ENCODE measurements at places on chromosomes 2 and 18.

- peak; percentile 55 for DNase-seq
Measured at GRCh38 chr2:88600038-88600465, 27.2 kb downstream of the EIF2AK3 start.

DNA sequence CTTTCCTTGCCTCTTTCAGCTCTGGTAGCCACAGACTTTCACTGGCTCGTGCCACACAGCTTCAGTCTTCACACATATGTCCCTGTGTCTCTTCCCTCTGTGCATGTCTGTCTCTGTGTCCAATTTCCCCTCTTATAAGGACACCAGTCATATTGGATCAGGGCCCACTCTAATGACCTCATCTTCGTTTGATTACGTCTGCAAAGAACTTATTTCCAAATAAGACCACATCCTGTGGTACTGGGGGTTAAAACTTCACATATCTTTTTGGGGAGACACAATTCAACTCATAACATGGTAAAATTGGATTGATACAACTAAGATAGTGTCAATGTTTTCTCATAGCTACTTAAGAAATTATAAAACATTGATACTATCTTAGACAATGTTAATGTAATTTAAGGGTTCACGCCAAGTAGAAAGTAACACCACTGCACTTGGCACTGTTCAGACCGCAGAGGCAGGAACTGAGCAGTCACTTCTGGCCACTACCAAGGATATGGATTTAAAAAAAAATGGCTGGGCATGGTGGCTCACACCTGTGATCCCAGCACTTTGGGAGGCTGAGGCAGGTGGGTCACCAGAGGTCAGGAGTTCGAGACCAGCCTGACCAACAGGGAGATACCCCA lies 119.6 kb upstream of the EPAS1 start:
- DNase-seq, result no peak

DNA sequence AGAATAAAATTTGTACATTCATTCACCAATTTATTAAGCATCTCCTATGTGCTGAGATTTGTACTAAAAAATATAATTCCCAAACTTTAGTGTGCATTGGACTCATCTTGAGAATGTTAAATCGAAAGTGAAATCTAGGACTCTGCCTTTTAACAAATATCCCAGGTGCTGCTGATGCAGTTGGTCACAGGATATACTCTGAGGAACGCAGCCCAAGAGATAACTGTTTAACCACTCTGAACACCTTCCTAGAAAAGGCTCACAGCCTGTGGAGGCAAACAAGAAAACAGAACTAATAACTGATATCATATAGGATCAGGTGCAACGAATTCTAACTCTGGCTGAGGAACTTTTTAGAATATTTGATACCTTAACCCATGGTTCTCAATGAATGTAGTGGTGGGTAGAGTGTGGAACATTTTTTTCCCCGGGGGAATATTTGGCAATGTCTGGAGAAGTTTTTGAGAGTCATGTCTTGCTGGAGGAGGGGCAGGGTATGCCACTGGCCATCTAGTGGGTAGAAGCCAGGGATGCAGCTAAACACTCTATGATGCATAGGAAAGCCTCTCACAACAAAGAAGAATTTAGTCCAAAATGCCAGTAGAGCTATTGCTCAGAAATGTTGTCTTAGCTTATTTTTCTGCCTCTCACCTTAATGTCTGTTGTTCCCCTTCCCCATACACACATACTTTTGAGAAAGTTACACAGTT lies 96.5 kb downstream of the EHBP1 start:
- DNase-seq, result no peak

DNA sequence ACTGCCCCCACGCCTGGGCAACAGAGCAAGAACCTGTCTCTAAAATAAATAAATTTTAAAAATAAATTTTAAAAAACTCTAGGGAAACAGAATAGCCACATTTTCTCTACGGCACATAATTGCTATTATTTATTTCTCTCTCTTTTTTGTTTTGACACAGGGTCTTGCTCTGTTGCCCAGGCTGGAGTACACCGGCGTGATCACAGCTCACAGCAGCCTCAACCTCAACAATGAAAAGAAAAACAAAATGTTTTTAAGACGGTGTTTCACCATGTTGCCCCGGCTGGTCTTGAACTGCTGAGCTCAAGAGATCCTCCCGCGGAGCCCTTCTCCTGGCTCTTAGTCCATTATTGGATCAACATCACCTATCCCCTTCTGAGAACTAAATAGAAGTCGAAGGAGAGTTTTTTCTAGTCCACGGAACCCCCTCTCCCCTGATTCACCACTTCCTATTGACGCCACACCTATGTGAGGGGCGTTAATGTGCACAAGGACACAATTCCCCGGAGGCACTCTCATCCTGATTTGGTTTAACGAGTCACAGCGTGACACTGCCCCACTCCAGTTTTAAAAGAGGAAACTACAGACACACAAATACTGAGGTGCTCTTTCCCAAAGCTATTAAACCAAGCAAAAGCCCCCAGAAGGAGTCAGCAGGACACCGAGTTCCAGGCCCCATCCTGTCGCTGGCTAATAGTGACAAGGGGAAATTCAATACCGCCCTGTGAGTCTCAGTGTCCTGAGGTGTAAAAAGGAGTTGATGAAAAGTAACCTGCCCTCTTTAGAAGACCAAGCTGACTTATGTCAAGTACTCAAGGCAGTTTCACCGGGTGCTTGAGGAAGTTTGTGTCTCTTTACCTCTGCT lies 1.1 kb downstream of the NPC1 start:
- no peak for DNase-seq

- DNase-seq, result no peak
Measured at GRCh38 chr2:167438206-167438605, 549.9 kb downstream of the XIRP2 start.

DNA sequence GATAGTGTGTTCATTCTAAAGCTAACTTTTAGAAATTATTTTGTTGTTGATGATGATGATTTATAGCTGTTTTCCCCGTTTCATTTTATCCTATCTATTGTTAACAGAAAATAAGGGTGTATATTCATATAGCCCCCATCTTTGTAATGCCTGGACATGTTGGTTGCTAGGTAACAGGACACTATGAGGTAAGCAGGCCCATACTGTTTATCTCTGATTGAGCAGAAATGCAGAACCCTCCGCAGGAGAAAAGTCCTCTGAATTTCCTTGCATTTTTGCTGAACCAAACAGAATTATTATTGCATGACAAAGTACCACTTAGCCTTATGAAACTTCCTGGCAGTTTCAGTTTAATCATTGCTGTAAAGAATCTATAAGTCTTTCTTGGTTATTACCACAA lies 339.4 kb downstream of the DCC start:
- no peak for DNase-seq

- DNase-seq, result no peak
Measured at GRCh38 chr2:3489764-3490115, 29.6 kb downstream of the ADI1 start.

- no peak for DNase-seq
Measured at GRCh38 chr2:60745761-60746160, 10.3 kb upstream of the PAPOLG start.

GRCh38 chr2:88865801-88866371 lies 174.4 kb downstream of the RPIA start:
- no peak for DNase-seq

GRCh38 chr2:68732036-68732932 lies 2.3 kb upstream of the ARHGAP25 start:
- no peak for DNase-seq

DNA sequence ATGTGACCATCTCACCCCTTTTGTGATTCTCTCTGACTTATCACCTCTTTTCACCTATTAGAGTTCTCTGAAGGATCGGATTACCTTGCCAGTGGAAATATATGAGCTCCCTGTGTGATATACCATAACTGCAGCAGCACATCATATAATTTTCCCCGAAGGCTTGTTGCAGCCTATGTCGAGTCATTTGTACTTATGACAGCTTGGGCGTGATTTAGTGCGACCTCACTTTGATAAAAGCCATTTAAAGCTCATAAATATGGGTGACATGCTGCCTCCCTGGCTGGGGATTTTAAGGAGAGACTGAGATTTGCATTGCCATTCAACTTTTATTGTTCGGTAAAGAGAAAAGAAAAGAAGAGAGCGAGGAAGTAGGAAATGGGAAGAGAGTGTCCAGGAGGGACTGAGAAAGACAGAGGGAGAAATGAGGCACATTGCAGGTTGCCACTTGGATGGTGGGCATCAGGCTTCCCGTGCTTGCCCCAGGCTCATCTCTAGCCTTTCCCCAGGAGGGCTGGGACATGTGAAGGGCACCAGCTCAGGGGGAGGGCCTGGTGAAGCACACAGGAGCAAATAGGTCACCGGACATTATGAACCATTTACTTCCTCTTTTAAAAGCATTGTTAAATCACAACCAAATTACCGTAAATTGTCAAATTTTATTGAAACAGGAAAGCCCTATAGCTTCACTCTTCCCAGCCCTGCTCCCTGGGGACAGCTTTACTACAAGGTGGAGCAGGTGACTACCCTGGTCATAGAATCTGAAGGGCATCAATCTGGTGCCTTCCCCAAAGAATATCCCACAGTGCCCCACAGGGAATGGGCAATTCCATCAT lies 161.3 kb downstream of the SETBP1 start:
- peak; percentile 41 for DNase-seq

- no peak for DNase-seq
Measured at GRCh38 chr2:11514081-11514730, 19.6 kb upstream of the GREB1 start.

DNA sequence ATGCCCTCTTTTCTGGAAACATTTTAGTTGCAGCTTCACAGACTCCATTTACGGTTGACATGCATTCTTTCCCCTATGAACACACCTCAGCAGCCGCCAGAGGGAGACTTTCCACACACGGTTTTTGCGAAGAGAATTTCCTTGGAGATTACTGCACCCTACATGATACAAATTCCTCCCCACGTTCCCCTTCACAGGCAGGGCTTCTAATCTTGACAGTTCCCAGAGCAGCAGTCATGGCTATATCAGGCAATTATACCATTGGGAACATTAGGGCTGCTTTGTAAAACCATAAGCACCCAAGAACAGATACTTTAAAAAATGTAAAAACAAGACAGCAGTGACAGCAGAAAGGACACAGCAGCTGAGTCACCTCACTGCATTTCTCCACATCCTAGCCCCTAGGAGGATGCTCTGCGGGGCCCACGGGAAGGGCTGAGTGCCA lies 253.8 kb downstream of the TGIF1 start:
- DNase-seq, result peak; percentile 12

GRCh38 chr2:16656784-16657391 lies 8.7 kb downstream of the CYRIA start:
- no peak for DNase-seq

- no peak for DNase-seq
Measured at GRCh38 chr2:168639018-168639417, 163.4 kb upstream of the NOSTRIN start.

DNA sequence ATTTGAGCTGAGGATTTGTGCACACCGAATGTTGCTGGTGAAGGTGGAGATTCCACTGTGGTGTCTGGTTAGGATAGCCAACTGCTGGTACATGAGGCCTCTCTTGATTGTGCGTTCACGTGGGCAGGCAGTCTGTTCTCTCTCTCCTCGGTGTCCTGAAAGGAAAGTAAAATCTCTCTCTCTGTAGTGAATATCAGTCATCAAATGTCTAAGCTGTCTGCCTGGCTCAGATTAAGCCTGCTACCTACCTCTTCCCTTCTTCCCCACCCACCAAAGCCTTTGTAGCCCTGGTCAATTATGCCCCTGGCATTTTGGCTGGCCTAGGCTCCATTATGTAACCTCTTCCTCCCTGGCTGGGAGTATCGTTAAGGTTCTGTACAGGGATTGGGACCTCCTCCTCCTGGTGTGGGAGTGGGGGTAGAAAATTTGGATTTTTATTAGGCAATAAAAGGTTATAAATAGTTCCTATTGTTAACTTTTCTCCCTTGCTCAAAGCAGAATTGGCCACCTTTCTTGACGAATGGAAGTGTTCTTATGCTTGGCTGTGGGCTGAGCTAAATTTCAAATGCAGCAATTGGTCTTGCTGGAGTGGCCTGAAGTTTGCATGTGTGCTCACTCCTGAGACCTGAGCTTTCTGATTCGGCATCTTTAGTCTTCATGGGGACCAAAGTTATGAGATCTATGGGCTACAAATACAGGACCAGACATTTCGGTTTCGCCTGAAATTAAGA lies 148.8 kb downstream of the WDSUB1 start:
- no peak for DNase-seq

- no peak for DNase-seq
Measured at GRCh38 chr2:29119211-29119610, 4.0 kb downstream of the CLIP4 start.

GRCh38 chr2:67755156-67755882 lies 307.5 kb downstream of the C1D start:
- DNase-seq, result no peak

DNA sequence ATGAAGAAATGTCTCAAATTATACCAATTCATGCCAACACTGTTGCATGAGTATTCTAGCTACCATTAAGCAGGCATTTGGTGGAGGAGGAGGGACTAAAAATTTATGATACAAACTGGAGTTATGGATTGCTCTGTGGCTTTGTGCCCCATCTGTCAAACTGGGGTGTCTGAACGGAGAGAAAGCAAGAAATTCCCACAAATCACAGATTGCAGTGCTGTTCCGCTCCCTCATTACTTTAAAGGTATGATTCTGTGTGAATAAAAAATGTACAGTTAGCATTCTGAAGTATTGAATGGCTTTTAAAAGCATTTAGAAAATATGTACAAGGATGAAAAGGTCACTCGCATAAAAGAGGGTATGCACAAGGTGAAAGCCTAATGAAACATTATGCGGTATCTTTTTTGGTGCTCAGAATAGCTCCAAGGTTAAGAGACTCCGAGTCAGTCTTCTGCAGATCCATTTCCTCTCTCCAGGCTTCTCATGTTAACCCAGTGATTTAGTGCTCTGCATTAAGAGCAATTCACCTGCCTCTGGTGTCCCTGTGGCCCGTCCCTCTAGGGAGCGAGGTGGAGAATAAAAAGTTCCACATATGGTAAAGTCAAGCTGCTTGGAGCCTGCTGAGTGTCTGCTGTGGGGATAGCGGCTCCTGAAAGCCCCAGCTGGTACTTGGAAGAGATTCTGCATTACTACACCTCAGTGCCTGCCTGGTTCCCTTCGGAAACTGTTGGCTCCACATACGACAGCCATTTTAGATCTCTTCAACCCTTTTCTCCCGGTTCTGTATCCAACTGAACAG lies 184.2 kb downstream of the ZNF521 start:
- no peak for DNase-seq

DNA sequence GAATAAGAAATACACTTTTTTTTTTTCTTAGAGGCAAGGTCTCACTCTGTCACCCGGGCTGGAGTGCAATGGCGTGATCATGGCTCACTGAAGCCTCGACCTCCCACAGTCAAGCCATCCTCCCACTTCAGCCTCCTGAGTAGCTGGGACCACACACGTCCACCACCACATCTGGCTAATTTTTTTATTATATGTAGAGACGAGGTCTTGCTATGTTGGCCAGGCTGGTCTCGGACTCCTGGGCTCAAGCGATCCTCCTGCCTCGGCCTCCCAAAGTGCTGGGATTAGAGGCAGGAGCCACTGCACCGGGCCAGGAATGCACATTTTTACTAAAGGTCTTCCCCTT lies 2.4 kb downstream of the TGOLN2 start:
- DNase-seq, result no peak

DNA sequence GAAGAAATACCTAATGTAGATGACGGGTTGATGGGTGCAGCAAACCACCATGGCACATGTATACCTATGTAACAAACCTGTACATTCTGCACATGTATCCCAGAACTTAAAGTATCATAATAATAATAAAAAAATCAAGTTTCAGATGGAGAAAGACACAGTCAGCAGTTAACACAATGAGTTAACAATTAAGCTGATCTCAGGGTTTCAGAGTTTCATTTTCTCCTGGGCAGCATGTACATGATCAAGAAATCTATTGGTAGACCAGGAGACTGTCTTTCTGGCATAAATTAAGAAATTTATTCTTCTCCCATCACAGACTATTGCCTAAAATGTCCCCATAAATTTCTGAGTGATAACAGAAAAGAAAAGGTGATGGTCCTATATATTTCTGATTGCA lies 155.3 kb downstream of the RAD51AP2 start:
- no peak for DNase-seq

GRCh38 chr2:85902496-85902895 lies 13.7 kb upstream of the ST3GAL5 start:
- no peak for DNase-seq

Measured in NCI-H2081 (cell line).